NCI-H1092 (cell line): ENCODE measurements at places on chromosomes 2 and 18.

DNA sequence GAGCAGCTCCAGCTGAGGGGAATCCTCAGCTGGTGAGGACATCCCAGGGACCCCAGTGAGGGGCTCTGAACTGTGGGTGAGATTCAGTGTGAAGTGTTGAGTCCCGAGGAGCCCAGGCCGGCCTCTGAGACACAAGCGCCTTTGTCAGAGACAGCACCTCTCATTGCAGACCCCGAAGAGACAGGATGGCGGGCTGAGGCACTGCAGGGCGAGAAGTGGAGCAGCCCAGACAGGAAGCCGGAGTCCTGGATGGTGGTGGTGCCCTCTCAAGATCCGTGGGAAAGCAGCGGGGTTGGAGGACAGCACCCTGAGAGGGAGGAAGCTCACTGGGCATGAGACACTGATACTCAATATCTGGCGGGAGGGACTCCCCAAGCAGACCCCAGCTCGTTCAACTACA lies 49.1 kb upstream of the ID2 start:
- DNase-seq, result no peak

DNA sequence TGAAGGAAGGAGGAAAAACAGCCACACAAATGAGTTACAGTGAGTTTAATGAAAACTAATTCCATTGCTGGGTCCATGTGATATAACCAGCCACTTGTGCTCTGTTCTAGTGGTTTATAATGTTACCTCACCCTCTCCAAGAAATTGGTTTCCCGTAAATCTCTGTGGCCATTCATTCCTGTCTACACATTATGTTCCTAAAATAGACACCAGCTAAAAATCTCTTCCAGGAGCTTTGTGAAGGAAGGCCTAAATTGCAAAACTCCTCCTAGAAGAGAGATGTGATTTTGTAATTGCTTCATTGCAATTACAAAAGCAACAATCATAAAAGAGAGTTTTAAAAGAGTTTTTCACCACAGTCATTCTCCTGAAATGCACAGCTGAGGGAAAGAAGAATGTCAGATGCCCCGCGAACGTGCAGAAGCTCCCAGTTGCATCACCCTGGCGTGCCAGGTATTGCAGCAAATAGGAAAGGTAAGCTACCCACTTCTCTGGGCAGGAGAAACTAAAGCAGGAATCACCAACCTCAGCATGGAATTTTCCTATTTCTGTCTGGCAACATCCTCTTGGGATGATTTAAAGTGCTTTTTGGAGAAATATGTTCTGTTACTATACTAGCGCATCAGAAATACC lies 1.7 kb downstream of the SCN1A start:
- no peak for DNase-seq

DNA sequence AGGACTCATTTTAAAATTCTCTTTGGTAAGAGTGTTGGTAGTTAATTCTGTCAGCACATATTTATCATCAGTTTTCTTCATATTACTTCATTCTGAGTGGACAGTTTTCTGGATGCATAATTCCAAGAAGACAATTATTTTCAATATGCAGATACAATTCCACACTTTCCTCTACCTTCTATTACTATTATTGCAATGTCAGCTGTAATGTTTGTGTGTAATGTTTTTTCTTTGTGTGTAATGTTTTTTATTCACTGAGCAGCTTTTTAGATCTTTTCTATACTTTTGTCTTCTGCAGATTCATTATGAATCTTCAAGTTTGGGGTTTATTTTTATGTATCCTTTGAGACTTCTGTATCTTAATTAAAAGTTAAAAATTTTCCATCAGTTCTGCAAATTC lies 264.0 kb upstream of the VRK2 start:
- DNase-seq, result no peak

DNA sequence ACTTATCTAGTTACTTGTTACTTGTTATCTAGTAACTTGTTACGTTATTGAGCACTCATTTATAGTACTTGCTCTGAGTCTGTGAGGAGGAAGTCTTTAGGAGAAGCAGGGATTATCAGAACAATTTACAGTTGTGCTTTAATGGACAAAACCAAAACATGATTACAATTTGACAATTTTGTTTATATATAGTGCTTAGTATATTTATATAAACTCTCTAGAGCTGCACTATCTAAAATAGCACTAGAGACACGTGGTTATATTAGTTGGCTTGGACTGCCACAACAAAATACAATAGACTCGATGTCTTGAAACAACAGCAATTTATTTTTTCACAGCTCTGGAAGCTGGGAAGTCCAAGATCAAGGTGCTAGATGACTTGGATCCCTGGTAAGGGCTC lies 78.4 kb downstream of the BMPR2 start:
- DNase-seq, result no peak

- no peak for DNase-seq
These were observed 17.2 kb upstream of the KLHL29 start for GRCh38 chr2:23367760-23368159.

DNA sequence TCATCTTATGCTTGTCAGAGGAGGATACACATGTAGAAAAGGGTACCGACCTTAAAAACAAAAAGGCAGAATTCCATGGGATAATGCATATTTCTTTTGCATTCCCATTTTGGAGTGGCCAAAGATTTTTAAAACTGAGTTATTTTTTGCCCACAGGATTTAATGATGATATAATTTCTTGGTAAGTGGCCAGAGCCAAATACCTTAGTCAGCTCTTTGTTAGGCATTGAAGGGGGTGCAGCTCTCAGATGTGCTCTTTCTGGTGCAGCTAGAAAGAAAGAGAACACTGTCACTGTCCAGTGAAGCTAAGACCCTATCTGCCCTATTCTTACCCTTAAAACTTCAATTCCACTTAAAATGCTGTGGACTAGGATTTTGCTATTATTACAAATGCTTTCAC lies 10.8 kb downstream of the COQ10B start:
- DNase-seq, result no peak

GRCh38 chr2:234050455-234051135 lies at the start of gene SPP2:
TSS of gene SPP2 (plus strand) at chr2:234050702. CDS start at chr2:234050787, 85 bp downstream.
- DNase-seq, result no peak

- DNase-seq, result no peak
These were observed 29.6 kb downstream of the STEAP3 start for GRCh38 chr2:119253114-119253702.

- no peak for DNase-seq
These were observed 118.4 kb downstream of the MAP4K4 start for GRCh38 chr2:101815739-101816391.

GRCh38 chr2:129302106-129302505 lies 677.4 kb upstream of the RAB6C start:
- no peak for DNase-seq

DNA sequence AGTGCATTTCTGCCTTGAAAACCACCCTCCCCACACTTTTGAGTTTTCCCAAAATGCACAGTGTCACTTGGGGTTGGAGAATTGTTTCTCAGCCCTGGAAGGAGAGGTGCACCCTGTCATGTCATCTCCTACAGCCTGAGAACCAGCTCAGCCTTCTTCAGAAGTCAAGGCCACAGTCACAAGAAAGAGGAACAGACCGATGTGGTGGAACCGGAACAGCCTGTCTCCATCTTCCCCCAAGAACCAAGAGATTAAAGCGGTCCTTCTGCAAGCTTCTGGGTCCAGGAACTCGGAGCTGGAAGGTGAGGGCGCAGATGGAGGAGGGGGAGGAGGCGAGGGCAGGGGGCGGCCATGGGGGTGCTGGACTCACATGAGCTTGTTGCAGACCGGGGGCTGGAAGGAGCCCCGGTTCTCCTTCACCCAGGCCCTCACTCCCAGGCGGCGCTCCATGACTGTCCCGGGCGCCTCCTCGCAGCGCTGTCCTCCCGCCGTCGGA lies 248 bp downstream of the HAAO start:
- DNase-seq, result no peak

DNA sequence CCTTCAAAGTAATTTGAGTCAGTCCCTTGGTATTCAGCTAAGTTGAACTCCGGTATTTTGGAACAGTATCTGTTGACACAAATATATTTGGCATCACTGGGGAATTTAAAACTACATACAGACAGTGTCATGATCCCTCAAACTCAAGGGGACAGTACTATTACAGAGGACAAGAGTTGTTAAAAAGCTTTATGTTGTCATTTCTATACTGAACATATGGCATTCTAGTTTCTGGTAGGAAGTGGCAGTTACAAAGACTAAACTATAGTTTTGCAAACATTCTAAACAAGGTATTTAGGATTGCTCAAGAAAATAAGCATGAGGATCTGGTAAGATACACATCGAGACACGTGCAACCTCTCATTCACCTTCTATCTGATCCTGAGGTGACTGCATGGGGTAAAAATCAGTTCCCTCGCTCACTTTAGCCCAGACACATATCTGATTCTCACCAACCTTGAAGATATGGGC lies 16.6 kb upstream of the CCNYL1 start:
- DNase-seq, result no peak

DNA sequence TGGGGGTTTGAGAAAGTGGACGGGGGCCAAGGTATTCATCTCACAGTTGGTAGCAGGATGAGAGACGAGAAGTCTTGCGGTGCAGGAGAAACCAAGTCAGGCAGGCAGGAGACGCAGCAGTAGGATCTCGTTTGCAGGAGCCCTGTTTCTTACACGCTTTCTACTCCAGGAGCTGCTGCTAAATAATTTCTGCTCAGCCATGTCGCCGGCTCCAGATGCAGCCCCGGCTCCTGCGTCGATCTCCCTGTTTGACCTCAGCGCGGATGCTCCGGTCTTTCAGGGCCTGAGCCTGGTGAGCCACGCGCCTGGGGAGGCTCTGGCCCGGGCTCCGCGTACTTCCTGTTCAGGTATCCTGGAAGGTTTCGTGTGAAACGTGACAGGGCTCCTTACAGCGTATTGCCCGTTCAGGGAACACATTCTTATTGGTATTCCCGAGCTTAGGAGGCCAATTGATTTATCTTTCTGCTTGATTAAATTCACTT lies 494 bp downstream of the ANKZF1 start:
- DNase-seq, result no peak

GRCh38 chr18:23181547-23181946 lies 46.3 kb downstream of the CABLES1 start:
- no peak for DNase-seq

DNA sequence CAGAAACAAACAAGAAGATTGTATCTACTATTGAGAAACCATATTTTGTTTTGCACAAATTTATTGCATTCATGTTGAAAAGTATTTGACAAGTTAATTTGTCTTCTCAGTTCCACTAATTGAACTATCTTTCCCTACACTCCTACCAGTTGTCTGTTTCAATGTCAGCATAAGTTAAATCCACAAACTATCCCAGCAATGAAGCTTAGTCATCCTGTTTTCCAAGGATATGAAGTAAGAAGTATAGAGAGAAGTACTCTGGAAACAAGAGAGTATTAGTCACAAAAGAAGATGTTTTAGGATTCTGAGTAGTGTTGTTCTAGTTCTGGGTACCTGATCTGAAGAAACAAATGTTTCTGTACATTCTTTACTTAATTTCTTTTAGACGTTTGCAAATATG lies 261.6 kb upstream of the ZNF804A start:
- no peak for DNase-seq

GRCh38 chr2:239582476-239582875 lies 181.7 kb upstream of the HDAC4 start:
- no peak for DNase-seq

DNA sequence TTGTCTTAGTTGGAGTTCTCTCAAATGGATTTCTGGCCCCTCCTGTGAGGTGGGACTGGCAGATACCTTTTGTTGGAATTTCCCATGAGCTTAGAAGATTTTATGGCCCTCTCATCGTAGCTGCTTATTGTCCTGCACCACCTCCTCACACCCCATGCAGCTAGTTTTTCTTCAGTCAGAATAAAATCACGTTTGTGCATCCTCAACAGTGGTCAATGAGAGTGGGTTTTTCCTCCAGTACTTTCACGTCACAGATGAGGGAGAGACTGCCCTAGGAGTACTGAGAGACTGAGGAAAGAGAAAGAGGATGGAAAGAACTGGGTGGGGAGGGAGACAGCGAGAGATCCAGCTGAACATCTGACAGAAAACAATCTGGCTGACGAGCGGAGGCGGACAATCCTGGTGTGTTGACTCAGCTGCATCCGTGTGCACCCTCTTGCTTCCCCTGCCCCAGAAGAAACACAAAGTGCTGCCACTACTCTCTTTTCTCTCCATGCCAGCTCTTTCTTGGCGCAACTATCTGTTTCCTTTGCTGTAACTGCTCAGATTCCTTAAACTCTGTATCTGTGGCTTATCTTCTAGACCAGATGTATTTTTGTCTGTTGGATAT lies 7.4 kb downstream of the RAPGEF4 start:
- peak; percentile 70 for DNase-seq

DNA sequence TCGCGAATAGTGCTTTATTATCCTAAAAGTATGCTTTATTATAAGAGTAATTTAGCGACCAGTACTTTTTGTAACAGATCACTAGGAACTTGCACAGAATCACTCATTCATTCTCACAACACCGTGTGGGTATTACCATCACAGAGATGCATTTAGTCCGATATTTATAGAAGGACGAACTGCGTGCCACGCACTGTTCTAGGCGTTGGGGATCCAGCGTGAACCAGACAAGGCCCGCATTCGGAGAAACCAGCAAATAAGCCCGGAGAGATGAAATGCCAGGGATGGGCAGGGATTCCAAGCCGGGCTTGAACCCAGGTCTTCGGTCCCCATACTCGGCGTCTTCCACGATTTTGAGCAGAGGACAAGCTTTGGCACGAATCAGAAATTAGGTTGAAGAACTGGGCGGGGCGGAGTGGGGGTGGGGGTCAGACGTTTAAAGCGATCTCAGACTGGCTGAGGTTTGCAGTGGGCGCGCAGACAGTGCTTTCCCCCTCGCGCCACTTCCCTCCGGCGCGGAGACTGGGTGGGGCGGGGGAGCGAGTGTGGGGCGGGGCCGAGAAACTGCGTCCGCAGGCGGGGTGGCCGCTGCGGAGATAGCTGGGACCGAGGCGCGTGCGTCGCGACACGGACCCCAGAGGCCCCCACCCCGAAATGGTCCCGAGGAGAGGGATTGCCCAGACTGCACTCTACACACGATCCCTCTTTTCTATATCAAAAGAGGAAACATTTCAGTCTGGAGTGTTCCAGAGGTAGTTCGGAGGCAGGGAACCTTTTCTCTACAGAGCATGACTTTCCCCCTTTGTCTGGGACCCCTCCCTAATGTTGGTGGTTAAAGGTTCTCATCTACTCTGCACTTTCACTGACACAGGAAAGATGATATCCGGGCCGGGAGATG lies 1.1 kb upstream of the CXCR4 start:
- DNase-seq, result peak; percentile 51

DNA sequence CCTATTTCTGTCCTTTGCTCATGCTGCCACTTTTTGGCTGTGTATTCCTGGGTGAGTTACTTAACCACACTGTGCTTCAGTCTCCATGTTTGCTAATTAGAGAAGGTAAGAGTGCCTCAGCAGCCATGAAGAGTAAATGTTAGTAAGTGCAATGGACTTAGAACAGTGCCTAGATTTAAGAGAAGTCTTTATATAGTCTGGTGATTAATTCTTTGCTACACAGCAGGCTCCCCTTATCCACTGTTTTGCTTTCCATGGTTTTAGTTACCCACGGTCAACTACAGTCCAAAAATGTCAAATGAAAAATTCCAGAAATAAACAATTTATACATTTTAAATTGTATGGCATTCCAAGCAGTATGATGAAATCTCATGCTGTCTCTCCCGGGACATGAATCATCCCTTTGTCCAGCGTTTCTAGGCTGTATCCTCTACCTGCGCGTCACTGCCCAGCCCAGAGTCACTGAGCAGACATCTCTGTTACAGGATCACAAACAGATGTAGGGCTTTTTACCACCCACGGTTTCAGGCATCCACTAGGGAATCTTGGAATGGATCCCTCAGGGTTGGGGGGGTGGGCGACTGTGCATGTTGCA lies 91.0 kb downstream of the CTIF start:
- no peak for DNase-seq
